Stimulated activated CD4-positive, alpha-beta T cell treated with anti-CD3 and anti-CD28 coated beads, Interleukin-15, amount 100 ng/mL, for 1 hour (primary cell): ENCODE measurements at places on chromosomes 3 and 15.

DNA sequence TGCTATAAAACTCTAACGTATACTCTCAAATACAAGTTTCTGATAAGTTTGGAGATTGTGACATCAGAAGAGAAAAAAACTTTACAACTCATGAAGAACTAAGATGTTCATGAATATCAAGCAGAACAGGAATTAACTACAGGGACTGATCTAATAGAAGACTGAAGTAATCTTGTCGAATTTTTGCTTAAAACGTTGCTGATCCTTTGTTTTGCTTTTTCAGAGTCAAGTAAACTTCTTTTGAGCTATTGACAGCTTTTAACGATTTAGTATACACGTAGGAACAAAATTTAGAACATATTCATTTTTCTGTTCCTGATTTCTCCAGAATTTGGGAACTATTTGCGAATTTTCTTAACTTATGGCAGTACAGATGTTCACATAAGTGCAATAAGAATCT is 610.2 kb downstream of the SI start:
- no peak for DNase-seq

GRCh38 chr15:42133356-42133755 is 23.1 kb downstream of the PLA2G4F start:
- no peak for DNase-seq

DNA sequence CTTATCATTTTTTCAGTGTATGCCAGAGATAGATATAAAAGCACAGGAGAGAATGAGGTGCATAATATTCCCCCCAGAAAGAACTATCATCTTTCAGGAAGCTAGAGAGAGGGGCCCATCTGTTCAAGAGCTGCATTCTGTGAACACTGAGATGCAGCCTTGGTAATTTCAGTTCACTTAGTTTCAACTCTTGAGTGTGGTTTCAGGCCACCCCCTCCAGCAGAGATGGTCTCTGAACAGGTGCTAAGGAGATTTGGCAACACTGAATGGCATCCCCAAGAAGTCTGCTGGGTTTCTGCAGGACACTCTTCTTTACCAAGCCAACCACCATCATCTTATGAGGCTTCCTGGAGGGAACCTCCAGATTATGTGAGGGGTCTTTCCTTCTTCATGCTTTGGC is 30.4 kb upstream of the LIMD1 start:
- no peak for DNase-seq

DNA sequence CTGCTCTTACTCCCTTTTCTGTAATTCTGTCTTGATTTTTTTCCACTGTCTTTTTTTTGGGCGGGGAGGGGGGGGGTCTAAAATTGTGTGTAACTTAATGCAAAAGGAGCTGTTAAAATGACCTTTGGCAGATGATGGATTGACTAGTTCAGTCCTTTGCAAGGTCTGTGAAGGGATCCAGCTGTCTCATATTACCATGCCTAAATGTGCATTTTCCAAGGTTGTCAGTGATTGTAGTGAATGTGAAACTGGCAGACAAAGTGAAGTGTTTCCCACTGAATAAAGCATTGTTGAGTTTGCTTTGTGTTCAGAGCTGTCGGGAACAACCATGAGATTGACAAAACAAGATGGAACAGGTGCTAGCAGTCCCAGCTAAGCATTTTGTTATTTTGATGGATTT is 110.1 kb upstream of the SKOR1 start:
- DNase-seq = no peak

GRCh38 chr15:85988741-85989140 is 90.9 kb upstream of the AGBL1 start:
- DNase-seq = no peak

DNA sequence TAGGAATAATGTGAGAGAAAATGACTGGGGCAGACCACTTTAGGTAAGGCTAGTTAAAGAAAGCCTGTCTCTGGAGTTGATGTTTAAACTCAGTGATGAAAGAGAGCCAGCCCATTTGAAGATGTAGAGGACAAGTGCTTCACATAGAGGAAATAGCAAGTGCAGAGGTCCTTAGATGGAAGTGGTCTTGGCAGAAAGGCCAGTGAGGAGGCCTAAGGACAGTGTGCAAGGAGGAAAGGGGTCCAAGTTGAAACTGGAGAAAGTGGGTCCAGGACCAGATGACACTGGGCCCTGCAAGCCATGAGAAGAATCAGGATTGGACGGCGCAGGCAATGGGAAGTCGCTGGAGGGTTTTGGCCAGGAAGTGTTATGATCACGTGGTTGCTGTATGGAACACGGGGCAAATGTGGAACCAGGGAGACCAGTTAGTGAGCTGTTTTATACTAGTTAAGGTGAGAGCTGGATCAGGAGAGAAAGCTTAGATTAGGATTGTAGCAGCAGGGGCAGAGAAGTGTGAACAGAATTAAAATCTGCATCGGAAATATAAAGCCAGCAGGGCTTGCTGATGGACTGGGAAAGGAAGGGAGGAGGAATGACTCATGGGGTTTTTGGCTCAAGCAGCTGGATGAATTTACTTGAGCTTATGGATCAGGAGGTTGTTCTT is 48.0 kb upstream of the SCAANT1 start:
- DNase-seq = no peak

DNA sequence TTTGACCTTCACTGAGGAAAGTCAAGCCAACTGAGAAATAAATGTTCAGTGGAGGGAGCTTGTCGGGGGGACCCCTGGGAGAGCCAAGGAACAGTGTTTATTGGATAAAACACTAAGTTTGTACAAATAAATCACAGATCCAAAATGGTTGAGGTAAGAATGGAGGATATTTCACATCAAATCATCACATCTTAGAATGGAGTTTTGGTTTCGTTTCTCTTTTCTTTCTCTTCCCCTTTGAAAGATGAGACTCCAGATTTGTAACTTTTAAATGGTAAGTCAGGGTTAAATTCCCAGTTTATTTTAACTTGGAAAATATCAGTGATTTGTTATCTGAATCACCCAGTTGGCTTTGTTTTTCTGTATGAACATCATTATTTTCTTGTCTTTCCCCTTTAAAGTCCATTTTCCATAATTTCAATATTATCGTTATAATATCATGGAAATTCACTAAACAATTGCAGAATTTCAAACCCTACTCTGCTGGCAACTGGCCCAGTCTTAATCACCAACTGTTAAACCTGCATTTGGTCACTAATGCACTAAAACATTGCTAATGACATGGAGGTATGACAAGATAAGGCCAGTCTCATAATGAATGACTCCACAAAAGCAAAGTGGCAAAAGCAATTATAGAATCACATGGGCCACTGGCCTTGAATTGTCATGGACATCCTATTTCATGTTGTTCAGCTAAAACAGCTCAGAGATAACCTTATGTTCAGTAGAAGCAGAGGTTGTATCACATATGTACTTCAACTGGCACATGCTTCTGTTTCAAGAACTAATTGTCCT is 295.1 kb downstream of the SHOX2 start:
- DNase-seq = no peak
